Cardiac fibroblast (primary cell): ENCODE measurements at places on chromosomes 7 and 10.
A peak's percentile ranks its signal among the peaks of the same experiment; 100 is the strongest.

- DNase-seq = no peak
Measured at GRCh38 chr7:2022737-2023250, 210.0 kb downstream of the MAD1L1 start.

DNA sequence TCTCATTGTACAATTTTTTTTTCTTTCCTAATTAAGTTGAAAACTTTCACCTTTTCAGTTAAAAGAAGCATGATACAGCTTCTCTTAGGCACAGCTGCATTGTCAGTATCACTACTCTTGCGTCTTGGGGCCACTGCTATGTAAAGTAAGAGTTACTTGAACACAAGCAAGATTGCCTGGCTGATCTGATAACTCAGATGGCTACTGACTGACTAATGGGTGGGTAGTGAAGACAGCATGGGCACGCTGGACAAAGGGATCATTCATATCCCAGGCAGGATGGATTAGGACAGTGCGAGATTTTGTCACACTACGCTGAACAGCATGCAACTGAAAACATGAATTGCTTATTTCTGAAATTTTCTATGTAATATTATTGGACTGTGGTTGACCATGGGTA is 11.6 kb upstream of the ADAMTS14 start:
- no peak for DNase-seq

DNA sequence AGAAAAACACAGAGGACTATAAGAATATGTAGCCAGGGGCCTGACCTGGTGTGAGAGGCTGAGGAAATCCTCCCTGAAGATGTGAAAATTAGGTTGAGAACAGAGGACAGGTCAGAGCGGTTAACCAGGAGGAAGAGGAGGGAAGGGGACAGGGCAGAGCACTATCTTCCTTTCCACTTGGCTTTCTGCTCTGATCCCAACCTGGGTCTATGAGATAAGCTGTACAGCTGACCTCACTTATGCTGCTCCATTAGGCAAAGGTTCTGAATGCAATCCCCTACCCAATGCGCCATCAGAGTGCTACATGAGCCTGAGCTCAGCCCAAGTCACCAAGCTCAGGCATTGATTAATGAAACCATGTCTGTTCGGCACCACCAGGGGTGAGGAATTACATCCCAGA is 10.5 kb downstream of the LIPA start:
- no peak for DNase-seq

DNA sequence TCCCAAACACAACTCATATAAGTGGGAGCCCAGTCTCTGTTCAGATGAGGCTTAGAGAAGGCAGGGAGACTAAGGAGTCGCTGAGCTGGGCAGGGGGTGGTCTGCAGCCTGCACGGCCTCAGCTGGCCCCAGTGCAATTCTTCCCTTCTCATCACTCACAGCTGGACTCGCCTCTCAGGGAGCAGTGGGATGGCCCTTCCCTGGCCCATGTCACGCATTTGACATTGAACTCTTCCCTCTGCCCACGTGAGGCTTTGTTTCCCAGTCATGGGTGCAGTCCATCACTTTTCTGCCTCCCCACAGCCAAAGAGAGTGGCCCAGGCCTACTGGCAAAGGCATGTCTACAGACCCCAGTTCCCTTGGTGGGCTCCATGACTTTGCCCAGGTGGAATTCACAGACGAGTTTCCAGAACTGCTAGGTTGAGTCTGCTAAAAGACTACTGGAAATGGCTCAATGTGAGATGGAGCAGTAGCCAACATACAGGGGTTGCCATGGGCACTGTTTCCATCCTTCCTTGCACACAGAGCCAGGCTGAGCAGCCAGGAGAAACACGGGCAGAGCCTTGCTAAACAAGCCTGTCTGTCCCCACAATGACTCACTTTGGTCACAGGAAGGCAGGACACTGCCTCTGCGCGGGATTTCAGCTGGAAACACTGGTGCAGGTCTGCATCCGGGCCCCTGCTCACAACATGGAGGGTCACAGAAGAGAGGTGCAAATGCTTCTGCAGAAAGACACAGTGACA is 90.1 kb downstream of the OAT start:
- no peak for DNase-seq

GRCh38 chr10:121947343-121948330 is 19.8 kb upstream of the ATE1 start:
- DNase-seq = no peak

GRCh38 chr10:122130474-122131110 is 140.5 kb upstream of the BTBD16 start:
- DNase-seq = no peak

GRCh38 chr7:46169384-46169755 is 248.3 kb upstream of the IGFBP3 start:
- DNase-seq = no peak

- no peak for DNase-seq
Measured at GRCh38 chr7:34361663-34362250, 296.3 kb upstream of the NPSR1 start.

GRCh38 chr7:136051203-136051928 is 74.2 kb upstream of the MTPN start:
- DNase-seq = no peak

DNA sequence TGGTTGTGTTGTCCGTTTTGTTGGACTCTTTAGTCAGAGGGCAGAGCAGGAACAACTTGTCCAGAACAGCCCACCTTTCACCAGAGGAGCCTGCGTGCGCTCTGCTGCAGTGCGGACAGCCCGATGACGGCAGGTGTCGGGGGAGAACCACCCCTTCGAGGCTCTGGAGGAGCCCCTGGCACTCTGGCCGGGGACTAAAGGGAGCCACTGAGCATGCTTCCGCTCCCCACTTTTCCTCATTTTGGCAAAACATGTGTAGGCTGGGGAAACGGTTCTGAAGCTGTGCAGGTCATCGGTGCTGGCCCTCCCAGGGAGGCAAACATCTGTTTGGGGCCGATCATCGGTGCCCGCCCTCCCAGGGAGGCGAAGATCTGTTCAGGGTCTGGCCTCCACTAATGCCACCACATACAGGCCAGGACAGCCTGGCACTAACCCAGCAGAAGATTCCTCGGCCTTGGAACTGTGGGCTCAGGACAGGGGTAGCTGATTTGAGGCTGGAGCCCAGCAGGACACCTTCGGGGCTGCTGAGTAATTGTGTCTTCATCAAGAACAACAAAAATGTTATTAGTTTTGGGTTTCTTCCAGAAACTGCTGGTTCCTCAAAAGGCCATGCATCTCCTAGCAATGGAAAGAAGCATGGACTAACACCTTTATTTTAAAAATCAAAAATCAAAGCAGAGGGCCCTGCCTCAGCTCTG is 124.4 kb upstream of the TCERG1L start:
- DNase-seq = no peak

DNA sequence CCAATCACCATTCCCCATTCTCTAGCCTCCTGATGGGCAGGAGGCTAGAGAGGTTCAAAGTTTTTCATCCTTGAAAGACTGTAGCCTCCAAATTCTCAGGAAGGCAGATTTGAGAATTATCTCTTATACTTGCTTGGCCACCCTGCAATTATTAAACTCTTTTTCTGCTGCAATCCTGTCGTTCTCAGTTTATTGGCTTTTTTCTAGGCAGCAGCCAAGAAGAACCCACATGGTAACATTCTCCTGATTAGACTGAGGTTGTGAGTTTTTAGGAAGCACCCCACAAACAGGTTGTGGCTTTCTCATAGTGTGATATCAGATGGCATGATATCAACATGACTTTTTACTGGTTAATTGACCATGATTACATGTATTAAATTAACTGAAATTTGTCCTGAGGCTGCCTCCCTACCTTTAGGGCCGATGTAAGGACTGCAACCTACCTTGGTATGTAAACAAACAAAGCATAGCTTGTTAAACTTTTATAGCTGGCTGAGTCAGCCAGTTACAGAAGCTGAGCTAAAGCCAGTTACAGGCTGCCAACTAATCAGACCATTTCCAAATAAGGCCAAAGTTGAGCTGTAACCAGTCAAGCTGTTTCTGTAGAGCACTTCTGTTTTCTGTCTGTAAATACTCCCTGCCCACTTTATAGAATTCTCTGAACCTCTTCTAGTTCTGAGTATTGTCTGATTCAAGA is 3.2 kb upstream of the ZNF248 start:
- DNase-seq = peak; percentile 44

DNA sequence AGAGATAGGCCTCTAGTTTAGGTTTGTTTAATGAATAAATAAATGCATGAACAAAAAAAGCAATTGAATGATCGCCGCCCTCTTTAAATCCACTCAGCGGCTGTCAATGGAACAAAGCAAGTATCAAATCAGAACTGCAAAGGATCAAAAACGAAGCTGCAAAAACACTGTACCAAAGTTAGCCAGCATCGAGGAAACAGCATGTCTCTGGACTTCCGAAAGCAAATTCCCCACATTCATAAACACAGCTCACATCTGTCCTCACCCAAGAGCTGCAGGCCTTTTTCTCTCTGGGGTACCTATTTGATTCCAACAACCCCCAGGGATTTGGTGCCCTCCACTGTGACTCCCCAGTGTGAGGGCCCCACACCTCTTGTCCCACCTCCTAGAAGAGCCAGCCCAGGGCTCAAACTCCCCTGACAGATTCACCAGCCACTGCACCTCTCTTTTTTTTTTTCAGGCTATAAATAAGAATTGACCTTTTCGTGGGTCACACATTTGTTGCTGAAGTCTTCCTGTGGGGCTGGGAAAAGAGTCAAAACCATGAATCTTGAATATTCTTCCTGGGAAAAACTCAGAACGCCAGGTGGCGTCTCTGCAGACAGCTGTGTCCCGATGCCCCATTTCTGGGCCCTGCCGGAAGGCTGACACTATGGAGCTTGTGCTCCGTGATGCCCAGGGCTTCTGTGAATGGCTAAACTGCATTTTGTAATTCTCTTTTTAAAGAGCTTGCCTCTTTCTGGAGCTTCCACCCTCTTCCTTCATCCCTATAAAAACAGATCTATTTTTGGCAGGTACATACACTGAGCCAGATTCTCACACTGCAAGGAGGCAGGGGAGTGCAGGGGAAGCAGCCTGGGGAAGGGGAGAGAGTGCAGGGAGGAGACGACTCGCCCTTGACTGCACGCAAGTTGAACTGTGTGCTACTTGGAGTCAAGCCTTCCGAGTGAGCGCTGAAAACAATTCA is 51.7 kb downstream of the HSPA12A start:
- DNase-seq = peak; percentile 57

DNA sequence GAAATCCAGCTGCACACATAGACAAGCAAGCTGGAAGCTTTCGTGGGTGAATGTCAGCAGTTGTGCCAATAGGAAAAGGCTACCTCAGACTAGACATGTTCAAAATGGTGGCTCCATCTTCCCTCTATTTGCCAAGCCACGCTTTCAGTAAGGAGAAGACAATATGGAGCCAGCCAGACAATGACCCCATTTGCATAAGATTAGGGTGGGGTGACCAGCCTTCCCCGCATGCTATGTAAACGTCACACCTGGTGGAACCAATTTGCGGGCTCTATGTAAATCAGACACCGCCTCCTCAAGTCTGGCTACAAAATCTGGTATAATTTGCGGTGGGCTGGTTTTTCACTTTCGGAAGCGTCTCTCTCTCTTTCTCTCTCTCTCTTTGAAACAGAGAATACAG is 297.4 kb upstream of the PCDH15 start:
- DNase-seq = no peak

- DNase-seq = no peak
Measured at GRCh38 chr7:135575296-135575695, 17.6 kb downstream of the NUP205 start.

DNA sequence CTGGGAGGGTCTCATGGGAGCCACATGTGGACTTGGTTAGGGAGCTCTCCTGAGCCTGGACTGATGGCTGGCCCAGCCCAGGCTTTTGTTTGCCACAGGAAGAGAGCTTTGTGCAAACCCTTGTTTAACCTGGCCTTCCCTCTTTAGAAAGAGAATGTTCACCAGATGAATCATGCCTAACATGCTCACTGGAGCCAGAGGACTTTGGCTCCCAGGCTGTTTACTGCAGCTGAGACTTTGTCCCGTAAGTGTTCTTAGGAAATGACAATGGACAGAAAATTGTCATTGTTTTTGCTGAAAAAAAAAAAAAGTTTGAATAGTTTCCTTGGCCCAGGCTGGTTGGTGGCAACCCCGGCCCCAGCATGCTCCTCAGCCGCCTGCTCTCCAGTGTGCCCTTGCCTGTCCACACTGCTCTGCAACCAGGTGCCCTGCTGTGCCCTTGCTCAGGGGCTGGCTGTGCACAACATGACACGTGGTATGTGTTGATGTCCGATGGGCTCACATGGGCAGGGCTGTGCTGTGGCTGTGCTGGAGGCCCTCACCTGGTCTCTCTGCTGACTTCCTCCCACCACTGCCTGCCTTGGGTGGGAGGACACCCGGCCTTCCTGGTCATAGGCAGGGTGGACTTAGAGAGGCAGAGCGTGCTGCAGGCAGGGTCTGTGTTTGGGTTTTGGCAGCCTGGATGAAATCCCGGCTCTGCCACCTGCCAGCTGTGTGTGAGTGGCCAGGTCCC is 215.3 kb upstream of the ZNF32 start:
- peak; percentile 88 for DNase-seq

- no peak for DNase-seq
Measured at GRCh38 chr7:11748884-11749283, 83.1 kb downstream of the THSD7A start.
